ENCODE measurements at places on chromosomes 13 and 19. TPM values are rescaled to one million over a fixed set of nuclear protein-coding genes. Genes with fewer than 3 reads are reported as not detected.

Gene ENOX1
- 1.5 TPM for total RNA-seq

DNA sequence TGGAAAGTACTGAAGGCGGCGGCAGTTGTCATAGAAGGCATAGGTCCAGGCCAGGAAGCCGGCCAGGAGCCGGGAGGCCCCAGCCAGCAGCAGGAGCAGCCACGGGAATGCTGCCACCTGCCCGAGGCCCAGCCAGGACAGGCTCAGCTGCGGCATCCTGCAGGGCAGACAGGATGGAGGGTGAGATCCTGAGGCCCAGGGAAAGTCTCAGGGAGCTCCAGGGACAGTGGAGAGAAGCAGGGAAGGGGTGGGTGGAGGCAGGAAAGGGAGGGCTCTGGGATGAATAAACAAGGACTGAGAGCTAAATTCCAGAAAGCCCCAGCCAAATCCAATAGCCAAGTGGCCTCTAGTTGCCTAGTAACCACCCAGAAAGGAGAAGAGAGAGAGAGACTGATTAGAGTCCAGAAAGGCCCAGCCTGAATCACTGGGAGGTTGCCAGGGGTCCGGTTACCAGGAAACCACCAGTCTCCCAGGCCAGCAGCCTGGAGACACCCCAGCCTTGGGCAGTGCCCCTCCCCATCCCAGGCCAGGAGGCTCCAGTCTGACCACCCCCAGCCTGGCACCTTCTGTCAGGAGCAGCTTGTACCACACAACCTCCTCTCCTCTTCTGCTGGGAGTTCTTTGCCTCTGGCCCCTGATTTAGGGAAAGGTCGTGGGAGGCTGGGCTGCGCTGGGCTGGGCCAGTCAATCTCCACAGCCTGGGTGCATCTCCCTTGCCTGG, 7.5 kb upstream of the OR10H5 start:
- no peaks in the 10 kb centered on the region for H3K36me3 ChIP-seq
- peak overlapping the region; percentile 34 for H3K27ac ChIP-seq
- no peaks in the 10 kb centered on the region for H3K27me3 ChIP-seq

DNA sequence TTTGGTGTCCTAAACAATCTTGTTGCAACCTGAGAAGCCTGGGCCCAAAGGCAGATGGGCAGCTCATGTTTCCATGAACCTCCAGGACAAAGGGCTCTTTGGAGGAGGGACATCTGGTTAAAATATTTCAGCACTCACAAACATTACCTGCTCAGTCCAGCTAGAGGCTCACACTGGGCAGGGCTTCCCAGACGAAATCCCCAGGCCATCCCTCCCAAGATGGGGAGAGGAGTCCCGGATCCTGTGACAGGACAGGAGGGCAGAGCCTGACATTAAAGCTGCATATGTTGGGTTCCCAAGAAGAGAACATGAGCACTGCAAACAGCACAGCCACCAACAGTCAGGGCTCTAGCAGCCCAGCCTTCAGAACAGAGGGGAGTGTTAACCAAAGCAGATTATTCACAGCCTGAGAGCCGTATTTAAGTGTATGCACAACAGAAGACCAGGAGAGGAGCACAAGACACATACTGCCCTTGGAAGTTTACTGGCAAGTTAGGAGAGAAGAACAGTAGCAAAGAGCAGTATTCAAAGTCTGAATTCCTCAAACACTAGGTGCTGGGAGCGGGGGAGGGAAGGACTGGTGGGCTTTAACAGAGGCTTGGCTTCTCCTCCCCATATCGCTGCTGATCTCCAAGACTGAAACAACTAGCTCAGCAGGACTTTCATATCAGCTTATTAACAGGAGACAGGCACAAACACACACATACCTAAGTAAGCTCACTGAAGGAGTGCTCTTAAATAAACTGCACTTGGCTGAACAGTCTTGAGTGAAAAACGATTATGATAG, 12.3 kb downstream of the ATP7B start:
- H3K27me3 ChIP-seq = no peaks in the 10 kb centered on the region
- peak; percentile 39 for DNase-seq
- H3K27ac ChIP-seq = peak overlapping the region; percentile 12
- no peak overlapping the region for H3K4me3 ChIP-seq
- peaks cover 17% of the 10 kb centered on the region for H3K4me1 ChIP-seq

GRCh38 chr13:44271031-44271455, 102.6 kb upstream of the SERP2 start:
- peaks cover 21% of the 10 kb centered on the region for H3K4me1 ChIP-seq
- H3K4me3 ChIP-seq = no peak overlapping the region
- H3K36me3 ChIP-seq = no peaks in the 10 kb centered on the region
- H3K27ac ChIP-seq = peak overlapping the region; percentile 83

- no peaks in the 10 kb centered on the region for H3K27me3 ChIP-seq
- peaks cover 4% of the 10 kb centered on the region for H3K4me1 ChIP-seq
- no peak overlapping the region for H3K4me3 ChIP-seq
- no peak overlapping the region for H3K27ac ChIP-seq
Observed at GRCh38 chr19:3348042-3348441, 18.3 kb upstream of the NFIC start.

- H3K27me3 ChIP-seq = no peaks in the 10 kb centered on the region
- no peak for DNase-seq
- H3K36me3 ChIP-seq = no peaks in the 10 kb centered on the region
- H3K4me3 ChIP-seq = no peak overlapping the region
- peaks cover 11% of the 10 kb centered on the region for H3K4me1 ChIP-seq
Observed at GRCh38 chr13:97148894-97149293, 73.2 kb upstream of the MBNL2 start.

- H3K27ac ChIP-seq = no peak overlapping the region
- no peaks in the 10 kb centered on the region for H3K36me3 ChIP-seq
Observed at GRCh38 chr13:87941226-87941625, 270.1 kb downstream of the SLITRK5 start.

Gene C2CD4C
- total RNA-seq = 1.4 TPM

GRCh38 chr19:51686171-51686570, 7.0 kb upstream of the SPACA6 start:
- no peaks in the 10 kb centered on the region for H3K36me3 ChIP-seq
- H3K27ac ChIP-seq = no peak overlapping the region
- H3K4me1 ChIP-seq = peaks cover 9% of the 10 kb centered on the region
- no peak for DNase-seq

DNA sequence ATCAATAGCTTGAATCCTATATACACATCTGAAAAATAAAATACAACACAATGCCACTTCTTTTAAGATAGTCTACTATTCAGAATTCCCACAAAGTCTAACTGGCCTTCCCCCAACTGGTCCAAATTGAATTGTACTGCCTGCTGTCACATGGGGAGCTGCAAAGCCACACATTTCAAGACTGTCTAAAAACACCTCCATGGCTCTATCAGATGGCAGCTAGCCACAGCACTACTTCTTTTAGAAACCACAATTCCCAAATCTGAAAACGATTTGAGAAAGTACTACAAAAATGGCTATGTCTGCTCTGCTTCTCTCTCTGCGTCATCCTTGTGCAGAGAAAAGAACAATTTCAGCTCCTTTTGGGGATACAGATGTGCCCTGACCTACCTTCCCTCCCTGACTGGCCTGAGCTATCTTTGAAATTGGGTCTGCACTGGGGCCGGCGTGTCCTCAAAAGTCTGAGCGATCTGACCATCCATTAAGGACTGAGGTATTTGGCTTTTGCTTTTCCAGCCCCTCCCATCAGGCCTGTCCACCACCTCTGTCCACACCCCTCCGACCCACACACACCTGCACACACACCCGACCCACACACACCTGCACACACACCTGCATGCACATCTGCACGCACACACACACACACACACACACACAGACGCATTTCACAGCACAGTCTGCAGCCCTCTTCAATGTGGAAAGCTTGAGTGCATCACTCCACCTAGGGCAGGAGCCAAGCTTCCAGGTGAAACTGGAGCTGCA, 68.6 kb upstream of the IPO5 start:
- H3K4me1 ChIP-seq = peaks cover 6% of the 10 kb centered on the region
- no peak overlapping the region for H3K27ac ChIP-seq
- H3K36me3 ChIP-seq = no peaks in the 10 kb centered on the region
- H3K27me3 ChIP-seq = no peaks in the 10 kb centered on the region
- no peak for DNase-seq

Gene RNASEH2B
- 115 TPM for total RNA-seq

- H3K36me3 ChIP-seq = no peaks in the 10 kb centered on the region
- H3K4me1 ChIP-seq = no peaks in the 10 kb centered on the region
- H3K4me3 ChIP-seq = no peak overlapping the region
- no peak overlapping the region for H3K27ac ChIP-seq
- no peaks in the 10 kb centered on the region for H3K27me3 ChIP-seq
- DNase-seq = no peak
Observed at GRCh38 chr13:38405216-38405615, 55.6 kb downstream of the UFM1 start.

- no peaks in the 10 kb centered on the region for H3K27me3 ChIP-seq
- no peak for DNase-seq
- no peaks in the 10 kb centered on the region for H3K36me3 ChIP-seq
- H3K27ac ChIP-seq = no peak overlapping the region
Observed at GRCh38 chr19:28615546-28615916, 597.4 kb downstream of the UQCRFS1 start.

DNA sequence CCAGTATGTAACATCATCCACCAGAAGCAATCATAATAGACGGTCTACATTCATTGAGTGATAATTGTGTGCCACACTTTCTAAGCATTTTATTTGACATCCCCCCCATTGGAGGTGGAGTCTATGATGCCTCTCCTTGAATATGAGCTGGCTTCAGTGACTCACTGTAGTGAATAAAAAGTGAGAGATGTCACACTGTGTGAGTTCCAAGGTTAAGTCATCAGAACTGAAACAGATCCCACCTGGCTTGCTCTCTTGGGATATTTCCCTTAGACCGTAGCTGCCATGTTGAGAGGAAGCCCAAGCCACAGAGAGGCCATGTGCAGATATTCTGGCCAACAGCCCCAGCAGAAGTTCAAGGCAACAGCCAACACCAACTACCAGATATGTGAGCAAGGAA, 12.6 kb downstream of the RTBDN start:
- no peaks in the 10 kb centered on the region for H3K36me3 ChIP-seq
- H3K4me1 ChIP-seq = no peaks in the 10 kb centered on the region
- H3K4me3 ChIP-seq = no peak overlapping the region
- DNase-seq = no peak
- H3K27ac ChIP-seq = no peak overlapping the region

Gene PSG6
- not detected for total RNA-seq

Gene ZIK1
- 4.3 TPM for total RNA-seq

DNA sequence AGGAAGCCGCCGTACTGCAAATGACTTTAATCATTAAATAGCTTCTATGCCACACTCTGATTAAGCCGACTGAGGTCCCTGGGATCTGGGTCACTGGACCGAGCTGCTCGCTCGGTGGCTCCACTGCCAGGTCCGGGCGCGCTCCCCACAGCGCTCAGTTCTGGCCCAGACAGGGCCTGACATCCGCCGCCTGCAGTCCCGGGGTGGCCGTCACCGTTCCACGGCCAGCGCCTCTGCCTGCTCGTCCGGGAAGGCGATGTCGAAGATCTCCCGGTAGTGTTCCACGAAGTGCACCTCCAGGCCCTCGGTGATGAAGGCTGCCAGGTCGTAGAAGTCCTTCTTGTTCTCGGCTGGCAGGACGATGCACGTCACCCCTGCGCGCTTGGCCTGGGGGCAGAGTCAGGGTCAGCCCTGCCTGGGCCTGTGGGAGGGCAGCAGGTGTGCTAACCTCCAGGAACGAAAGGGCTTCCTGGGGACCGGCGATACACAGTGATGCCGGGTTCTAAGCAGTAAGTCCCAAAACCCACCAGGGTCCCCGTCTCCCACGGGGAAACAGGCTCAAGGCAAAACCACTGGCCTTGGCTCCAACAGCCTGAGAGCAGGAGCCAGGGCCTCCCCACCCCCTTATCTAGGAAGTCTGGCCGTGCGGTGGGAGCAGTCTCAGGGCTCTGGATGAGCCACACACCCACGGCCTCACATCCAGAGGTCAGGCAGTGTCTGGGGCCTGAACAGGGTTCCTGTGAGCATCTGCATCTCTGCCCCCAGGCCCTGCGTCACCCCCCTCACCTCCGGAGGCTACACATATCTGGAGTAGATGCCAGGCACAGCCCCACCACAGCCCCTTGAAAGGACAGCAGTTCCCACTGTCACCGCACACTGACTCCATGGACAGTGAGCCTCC, 2.0 kb downstream of the RPL36 start:
- peaks cover 14% of the 10 kb centered on the region for H3K36me3 ChIP-seq
- no peak overlapping the region for H3K27ac ChIP-seq

Gene OR7C1
- total RNA-seq = not detected

Gene CBLC
- 5.5 TPM for total RNA-seq

- H3K27ac ChIP-seq = no peak overlapping the region
- peaks cover 7% of the 10 kb centered on the region for H3K4me1 ChIP-seq
- DNase-seq = no peak
Observed at GRCh38 chr13:23771552-23771951, 117.6 kb downstream of the MIPEP start.

GRCh38 chr19:38394488-38394887, 6.0 kb downstream of the SPRED3 start:
- no peaks in the 10 kb centered on the region for H3K36me3 ChIP-seq
- no peak overlapping the region for H3K27ac ChIP-seq
- DNase-seq = peak; percentile 42
- peaks cover 15% of the 10 kb centered on the region for H3K27me3 ChIP-seq
- no peaks in the 10 kb centered on the region for H3K4me1 ChIP-seq
- no peak overlapping the region for H3K4me3 ChIP-seq

GRCh38 chr19:32828643-32829344, 40.8 kb downstream of the SLC7A9 start:
- no peaks in the 10 kb centered on the region for H3K36me3 ChIP-seq
- H3K4me3 ChIP-seq = no peak overlapping the region
- H3K27ac ChIP-seq = no peak overlapping the region
- H3K27me3 ChIP-seq = no peaks in the 10 kb centered on the region

GRCh38 chr19:15178629-15179308, 22.0 kb downstream of the NOTCH3 start:
- H3K4me1 ChIP-seq = no peaks in the 10 kb centered on the region
- H3K27me3 ChIP-seq = no peaks in the 10 kb centered on the region
- DNase-seq = no peak
- H3K4me3 ChIP-seq = no peak overlapping the region
- no peaks in the 10 kb centered on the region for H3K36me3 ChIP-seq

GRCh38 chr19:1862424-1863327, 703 bp downstream of the KLF16 start:
- peak; percentile 55 for DNase-seq
- H3K36me3 ChIP-seq = no peaks in the 10 kb centered on the region
- H3K27me3 ChIP-seq = no peaks in the 10 kb centered on the region
- peak overlapping the region; percentile 78 for H3K4me3 ChIP-seq
- H3K27ac ChIP-seq = peak overlapping the region; percentile 82
- H3K4me1 ChIP-seq = peaks cover 24% of the 10 kb centered on the region

DNA sequence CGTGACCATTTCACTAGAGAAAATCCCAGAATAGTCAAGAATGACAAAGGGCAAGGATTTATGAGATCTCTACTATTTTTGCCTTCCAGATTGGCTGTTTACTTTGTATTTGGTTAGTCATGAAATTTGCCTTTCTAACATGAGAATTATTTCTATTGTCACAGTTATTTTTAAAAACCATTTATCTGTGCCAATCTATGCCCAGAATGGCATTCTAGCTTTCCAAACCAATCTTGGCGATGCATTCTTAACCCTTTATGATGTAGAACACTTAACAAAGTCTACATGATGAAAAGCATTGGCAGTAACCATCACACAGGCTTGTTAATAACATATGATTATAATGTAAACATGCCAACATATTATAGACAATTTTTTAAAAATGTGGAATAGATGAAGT, 65.2 kb downstream of the SCEL start:
- no peaks in the 10 kb centered on the region for H3K4me1 ChIP-seq
- no peaks in the 10 kb centered on the region for H3K27me3 ChIP-seq
- H3K27ac ChIP-seq = no peak overlapping the region
- H3K36me3 ChIP-seq = no peaks in the 10 kb centered on the region

Gene SNRPD2
- 319 TPM for total RNA-seq
